ENCODE measurements at places on chromosomes 1 and 21.

GRCh38 chr21:41758550-41758949 is 8.3 kb downstream of the RIPK4 start:
- DNase-seq = no peak

- no peak for DNase-seq
Observed at GRCh38 chr21:42937960-42938605, 12.7 kb upstream of the ERVH48-1 start.

DNA sequence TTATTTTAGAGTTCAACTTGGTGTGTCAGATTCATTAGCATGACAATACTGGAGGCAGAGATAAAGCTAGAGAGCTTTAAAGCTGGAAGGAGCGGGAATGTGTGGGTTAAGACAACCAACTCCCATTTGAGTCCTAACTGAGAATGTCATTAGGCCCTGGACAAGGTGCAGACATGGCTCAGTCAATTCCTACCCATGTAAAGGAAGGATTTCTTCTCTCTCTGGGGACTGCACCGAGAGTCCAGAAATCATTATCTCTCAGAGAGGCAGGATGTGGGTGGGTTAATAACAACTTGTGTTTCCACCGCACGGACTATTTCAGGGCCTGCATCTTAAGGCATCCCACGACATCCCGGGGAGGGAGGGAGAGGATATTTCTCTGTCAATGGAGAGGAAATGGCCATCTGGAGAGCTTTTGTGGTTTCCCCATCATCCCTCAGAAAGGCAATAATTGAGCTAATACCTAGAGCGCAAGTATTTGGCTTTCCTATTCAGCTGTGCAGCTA is 46.7 kb upstream of the SARS1 start:
- DNase-seq = no peak

- peak; percentile 45 for DNase-seq
Observed at GRCh38 chr1:1273209-1273511, 494 bp downstream of the UBE2J2 start.

Measured in adipocyte (in vitro differentiated cells).